Skin of body (tissue), 3 donors: ENCODE measurements at places on chromosomes 6 and 20.

DNA sequence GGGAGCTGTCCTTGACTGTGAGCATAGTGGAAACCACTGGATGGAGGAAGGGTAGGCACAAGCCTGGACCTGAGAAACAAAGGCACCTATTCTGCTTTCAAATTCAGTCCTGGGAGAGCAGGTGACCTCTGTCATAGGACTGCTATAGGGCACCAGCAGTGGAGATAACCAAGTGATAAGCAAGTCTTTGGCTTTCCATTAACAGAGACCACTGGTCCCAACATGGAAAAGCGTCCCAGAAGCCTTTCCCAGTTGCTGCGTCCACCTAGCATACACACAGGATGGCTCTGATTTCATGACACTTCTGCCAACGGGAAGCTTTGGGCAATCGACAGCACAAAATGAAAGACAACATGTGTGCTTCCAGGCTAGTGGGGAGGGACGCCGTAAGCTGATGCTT is 8.9 kb downstream of the SLC22A3 start:
- DNase-seq: no peak

DNA sequence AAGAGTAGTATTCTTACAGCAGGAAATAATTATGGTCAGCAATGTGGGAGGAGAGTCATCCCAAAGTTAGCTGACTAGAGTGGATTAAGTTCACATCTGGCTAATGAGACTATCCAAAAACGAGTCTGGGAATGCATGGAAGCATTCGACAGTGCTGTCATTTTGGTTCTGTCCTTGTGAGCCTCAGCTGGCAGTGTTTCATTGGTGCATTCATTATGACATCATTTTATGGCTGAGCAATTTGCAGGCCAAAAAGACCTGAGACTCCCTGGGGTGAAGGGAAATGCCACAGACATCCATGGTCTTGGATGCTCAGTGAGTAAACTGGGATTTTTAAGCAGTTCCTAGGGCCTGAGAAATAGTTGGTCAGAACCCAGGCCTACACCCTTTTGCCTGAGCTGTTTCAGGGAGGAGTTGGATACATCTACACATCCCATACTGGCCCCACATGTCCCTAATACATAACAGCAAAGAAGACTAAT is 196.4 kb upstream of the CCN2 start:
- DNase-seq: peak; percentile 99

GRCh38 chr20:63400486-63401210 is 39.5 kb upstream of the CHRNA4 start:
- no peak for DNase-seq

GRCh38 chr6:125974214-125974866 is 12.0 kb upstream of the TRMT11 start:
- DNase-seq: peak; percentile 43

- DNase-seq: no peak
These were observed 103.5 kb downstream of the JARID2 start for GRCh38 chr6:15349379-15349778.

GRCh38 chr6:143675382-143675900 is 2.3 kb upstream of the PHACTR2 start:
- no peak for DNase-seq

- no peak for DNase-seq
These were observed 10.2 kb downstream of the WFDC3 start for GRCh38 chr20:45781391-45781931.

- DNase-seq: no peak
These were observed 10.8 kb downstream of the CDYL start for GRCh38 chr6:4786996-4787395.

GRCh38 chr20:10687895-10688294 is 14.1 kb upstream of the JAG1 start:
- no peak for DNase-seq

DNA sequence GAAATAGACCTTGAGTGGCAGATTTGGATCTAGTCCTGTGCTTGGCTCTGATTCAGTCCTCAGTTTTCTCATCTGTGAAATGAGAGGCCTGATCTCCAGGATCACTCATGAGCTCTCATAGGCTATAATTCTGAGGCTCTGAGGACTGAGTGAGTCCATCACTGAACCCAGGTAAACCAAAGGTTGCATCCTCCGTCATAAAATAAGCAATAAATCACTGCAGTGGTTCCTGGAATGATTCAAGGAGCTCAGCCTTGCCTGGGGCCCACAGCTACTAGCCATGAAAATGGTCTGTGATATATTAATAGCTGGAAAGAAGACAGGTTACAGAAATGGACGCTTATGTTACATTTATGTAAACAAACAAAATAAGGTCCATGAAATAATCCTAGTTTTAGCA is 124.8 kb downstream of the MAP3K7 start:
- DNase-seq: no peak

GRCh38 chr6:75800133-75800532 is 51.1 kb downstream of the MYO6 start:
- no peak for DNase-seq

- no peak for DNase-seq
These were observed 483.0 kb upstream of the ID4 start for GRCh38 chr6:19354181-19354580.

DNA sequence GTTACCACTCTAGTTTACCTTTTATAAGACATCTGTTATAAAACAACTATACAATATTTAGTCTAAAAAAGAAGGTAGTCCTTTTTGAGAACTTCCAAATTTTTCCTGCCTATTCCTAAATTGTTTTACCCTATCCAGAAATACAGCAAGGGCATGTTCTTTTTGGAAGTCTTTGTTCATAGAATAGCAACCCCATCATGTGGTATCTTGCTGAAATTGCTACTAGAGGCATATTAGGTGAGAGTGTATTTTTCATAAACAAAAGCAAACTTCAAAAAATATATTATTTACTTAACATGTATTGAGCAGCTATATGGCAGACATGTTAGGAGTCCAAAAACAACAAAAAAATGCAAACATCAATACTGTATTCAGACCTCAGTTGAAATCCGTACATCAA is 371.8 kb upstream of the NRSN1 start:
- no peak for DNase-seq

DNA sequence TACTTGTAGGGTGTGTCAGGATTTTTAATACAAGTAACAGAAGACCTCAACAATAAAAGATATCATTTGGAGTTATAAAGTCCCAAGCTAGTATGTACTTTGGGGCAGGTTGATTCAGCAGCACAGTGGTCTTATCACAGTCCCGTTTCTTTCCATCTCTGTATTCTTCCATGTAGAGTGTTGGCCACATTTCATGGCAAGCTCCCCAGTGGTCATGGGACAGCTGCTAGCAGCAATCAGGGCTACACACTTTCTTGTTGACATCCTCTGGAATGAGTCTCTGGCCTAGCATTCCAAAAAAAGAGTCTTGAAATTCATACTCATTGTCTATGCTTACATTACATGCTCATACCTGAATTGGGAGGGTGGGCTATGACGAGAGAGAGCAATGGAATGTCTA is 53.2 kb downstream of the SOBP start:
- DNase-seq: no peak

GRCh38 chr6:166495487-166496314 is 90.8 kb downstream of the RAMACL start:
- no peak for DNase-seq
